Ovary (tissue), 10 donors: ENCODE measurements at places on chromosomes 3 and 15. TPM values are rescaled to one million over a fixed set of nuclear protein-coding genes. Genes with fewer than 3 reads are reported as not detected.

The SPINK8 gene
- not detected for total RNA-seq

The ZNF80 gene
- not detected for total RNA-seq

The TERC gene
- 2.4 TPM for total RNA-seq

The DLL4 gene
- 8.9 TPM for total RNA-seq

The SEC11A gene
- 187 TPM for total RNA-seq

The TGM5 gene
- total RNA-seq = not detected

The FEZF2 gene
- not detected for total RNA-seq

The SSUH2 gene
- 0.46 TPM for total RNA-seq

The ILDR1 gene
- total RNA-seq = 0.71 TPM

The DRD3 gene
- total RNA-seq = not detected

The C3orf20 gene
- 0.13 TPM for total RNA-seq

The SUCLG2 gene
- total RNA-seq = 46.1 TPM

The TLR9 gene
- 1.5 TPM for total RNA-seq

The ISLR gene
- total RNA-seq = 160 TPM

The ARL14 gene
- total RNA-seq = not detected

The CMTM8 gene
- 0.53 TPM for total RNA-seq

The MON1A gene
- 9.2 TPM for total RNA-seq

The CHDH gene
- total RNA-seq = 3.6 TPM

The IMPG2 gene
- total RNA-seq = 0.69 TPM

The MNS1 gene
- 1.8 TPM for total RNA-seq

The POLQ gene
- total RNA-seq = 0.24 TPM

The CHST14 gene
- 28.3 TPM for total RNA-seq

The C3orf62 gene
- total RNA-seq = 7.6 TPM

The ITIH1 gene
- 0.79 TPM for total RNA-seq

The RGMA gene
- total RNA-seq = 31.6 TPM

The WDR49 gene
- 0.83 TPM for total RNA-seq

The DHFR2 gene
- total RNA-seq = 5.7 TPM

The IL17RC gene
- 42.1 TPM for total RNA-seq

The GPR176 gene
- total RNA-seq = 1.6 TPM

The WNT7A gene
- 0.83 TPM for total RNA-seq

The RTP4 gene
- total RNA-seq = 2.4 TPM

The ADIPOQ gene
- 1.1 TPM for total RNA-seq

The TGM4 gene
- total RNA-seq = not detected

The GOLGA8J gene
- 0.72 TPM for total RNA-seq

The AHSG gene
- not detected for total RNA-seq

The UBAP1L gene
- 7.6 TPM for total RNA-seq

The DUOX2 gene
- 1.1 TPM for total RNA-seq

The CCR1 gene
- total RNA-seq = 2.7 TPM

The SLC22A13 gene
- total RNA-seq = not detected

The CELSR3 gene
- 3.4 TPM for total RNA-seq

The ZNF774 gene
- 4.3 TPM for total RNA-seq

The LDHAL6B gene
- not detected for total RNA-seq

The PGBD4 gene
- 0.98 TPM for total RNA-seq

The LTF gene
- total RNA-seq = 23.7 TPM

The PLOD2 gene
- 47.9 TPM for total RNA-seq

The ZPLD1 gene
- 0.11 TPM for total RNA-seq

The LTK gene
- total RNA-seq = not detected

The GRK7 gene
- 0.08 TPM for total RNA-seq

The C3orf49 gene
- total RNA-seq = not detected

The NUTM1 gene
- not detected for total RNA-seq

The POTEB2 gene
- not detected for total RNA-seq

The CD86 gene
- total RNA-seq = 1.9 TPM

The ZNF592 gene
- 33.9 TPM for total RNA-seq

The DTX3L gene
- 17.7 TPM for total RNA-seq

The SLC9C1 gene
- not detected for total RNA-seq

The GOLGA6L7 gene
- not detected for total RNA-seq

The CCNDBP1 gene
- 33.7 TPM for total RNA-seq
